ENCODE measurements at places on chromosomes 2 and 18.

DNA sequence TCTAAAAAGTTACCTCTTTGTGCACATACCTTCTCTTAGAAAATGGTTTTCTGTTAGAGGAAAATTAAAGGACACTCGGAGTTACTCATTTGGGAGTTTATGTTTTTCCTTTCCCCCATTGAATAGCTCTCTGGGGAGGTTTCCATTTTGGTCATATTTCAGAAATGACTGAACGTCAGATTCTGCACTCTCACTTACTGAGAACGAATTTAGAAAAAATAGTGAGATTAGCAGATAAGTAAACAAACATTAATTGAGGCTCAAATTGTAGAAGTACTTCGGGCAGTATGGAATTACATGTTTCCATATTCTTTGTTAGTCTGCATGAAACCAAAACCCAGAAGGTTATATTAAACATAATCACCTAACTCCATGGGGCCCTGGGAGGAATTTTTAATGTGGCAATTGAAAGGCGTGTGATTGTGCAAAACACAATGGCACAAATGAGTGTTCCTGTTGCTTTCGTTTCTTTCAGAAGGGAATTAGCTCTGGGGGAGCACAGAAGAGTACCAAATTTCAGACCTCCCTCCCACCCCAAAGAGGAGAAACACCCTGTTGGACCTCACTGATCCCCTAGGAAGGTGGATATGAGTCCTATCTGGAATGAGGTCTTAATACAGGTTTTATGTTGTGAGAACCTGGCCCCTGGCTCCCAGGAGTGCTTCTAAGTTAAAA, 212.3 kb downstream of the BCL2 start:
- no peak for DNase-seq

GRCh38 chr18:10278265-10278664, 176.2 kb upstream of the APCDD1 start:
- DNase-seq: no peak

GRCh38 chr18:50924372-50924771, 43.5 kb upstream of the ELAC1 start:
- no peak for DNase-seq

- DNase-seq: no peak
Observed at GRCh38 chr2:98731894-98732349, 990 bp upstream of the MGAT4A start.

GRCh38 chr2:239132786-239133185, 268.0 kb downstream of the HDAC4 start:
- DNase-seq: no peak

DNA sequence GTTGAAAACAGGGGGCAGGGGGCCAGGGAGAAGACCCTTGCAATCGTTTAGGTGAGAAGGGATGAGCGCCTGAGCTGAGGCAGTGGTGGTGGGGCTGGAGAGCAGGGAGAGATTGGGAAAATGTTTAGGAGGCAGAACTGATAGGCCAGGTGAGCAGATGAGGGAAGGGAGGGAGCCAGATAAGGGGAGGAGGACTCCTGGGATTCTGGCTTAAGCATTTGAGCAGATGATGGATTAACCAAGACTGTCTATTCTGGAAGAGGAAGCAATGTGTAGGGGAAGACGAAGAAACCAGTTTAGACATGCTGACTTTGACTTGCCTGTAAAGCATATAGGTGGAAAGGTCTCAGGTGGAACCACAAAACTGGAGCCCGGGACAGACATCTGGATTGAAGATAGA, 49.9 kb upstream of the ASPRV1 start:
- DNase-seq: no peak

DNA sequence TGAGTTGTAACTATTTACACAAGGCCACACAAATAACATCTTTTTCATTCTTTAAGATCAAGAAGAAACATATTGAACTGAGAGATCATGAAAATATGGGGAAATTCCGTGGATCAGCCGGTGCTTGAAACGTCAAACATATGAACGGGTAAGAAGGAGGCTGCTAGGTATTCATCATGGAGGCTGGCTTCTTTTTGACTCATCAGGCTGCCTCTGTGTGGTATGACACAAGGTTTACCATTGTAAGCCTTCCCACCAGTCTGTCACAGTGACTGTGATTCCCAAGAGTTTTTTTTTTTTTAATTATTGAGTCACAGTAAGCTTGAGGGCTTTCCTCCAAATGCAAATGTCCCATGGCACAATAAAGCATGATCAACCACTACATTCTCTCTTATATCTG, 506.9 kb downstream of the BCL11A start:
- DNase-seq: no peak

DNA sequence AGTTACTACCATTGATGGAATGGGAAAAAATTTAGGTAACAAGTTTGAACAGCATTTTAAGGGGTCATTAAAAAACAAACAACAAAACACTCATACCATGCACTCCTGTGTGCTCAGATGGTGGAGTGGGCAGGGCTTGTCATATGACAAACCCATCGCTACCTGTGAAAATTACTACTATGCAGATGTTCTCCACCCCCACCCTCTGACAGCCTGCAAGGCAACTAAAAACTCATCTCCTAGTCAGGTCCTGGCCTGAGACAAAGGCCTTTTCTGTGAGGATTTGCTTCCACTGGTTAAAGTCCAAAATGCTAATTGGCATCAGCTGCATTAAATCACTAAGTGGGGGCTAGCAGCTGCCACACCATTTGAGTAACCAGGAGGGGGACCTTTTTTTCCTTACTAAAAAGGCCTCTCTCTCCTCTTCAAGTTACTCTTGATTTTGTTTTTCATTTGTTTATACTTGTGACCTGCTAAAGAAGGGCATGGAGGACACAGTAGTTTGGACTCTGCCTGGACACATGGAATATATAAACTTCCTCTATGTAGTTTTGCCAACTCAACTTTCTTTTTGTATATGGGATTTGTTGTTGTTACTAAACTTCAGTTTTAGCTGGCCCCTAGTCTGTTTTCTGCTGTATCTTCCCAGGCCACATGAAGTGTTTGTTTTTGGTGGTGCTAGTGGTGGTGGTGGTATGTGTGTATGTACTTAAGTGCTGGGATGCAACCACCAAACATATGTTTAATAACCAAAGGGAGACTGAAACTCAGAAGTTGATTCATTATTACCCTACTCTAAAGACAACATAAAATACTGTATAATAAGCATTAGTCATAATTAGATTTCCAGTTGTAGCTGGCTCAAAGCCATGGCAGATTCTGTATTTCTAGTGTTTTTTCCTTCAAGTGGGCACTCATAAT, 121.3 kb downstream of the MAP4K4 start:
- no peak for DNase-seq

DNA sequence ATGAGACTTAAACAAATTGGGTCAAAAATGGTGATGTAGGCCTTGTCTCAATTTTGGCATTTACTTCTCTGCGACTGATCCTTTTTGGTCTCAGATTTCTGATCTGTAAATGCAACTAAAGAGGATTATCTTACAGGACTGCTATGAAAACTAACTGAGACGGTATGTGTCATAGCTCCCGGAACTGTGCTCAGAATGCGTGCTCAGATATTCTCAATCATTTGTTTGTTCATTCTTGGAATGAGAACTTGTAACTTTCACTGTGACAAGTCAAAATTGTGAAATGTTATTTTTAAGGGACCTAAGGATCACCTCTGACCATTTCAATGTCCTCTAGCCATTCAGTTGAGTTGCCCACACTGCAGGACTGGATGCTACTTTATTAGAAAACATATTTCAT, 498.2 kb upstream of the PIK3C3 start:
- no peak for DNase-seq

GRCh38 chr2:236887531-236887930, 198.2 kb upstream of the COPS8 start:
- no peak for DNase-seq

GRCh38 chr18:7977897-7978296, 410.8 kb downstream of the PTPRM start:
- DNase-seq: no peak

Measured in CD4-positive, alpha-beta memory T cell (primary cell).